ENCODE measurements at places on chromosomes 5 and 9. TPM values are rescaled to one million over a fixed set of nuclear protein-coding genes. Genes with fewer than 3 reads are reported as not detected.

DNA sequence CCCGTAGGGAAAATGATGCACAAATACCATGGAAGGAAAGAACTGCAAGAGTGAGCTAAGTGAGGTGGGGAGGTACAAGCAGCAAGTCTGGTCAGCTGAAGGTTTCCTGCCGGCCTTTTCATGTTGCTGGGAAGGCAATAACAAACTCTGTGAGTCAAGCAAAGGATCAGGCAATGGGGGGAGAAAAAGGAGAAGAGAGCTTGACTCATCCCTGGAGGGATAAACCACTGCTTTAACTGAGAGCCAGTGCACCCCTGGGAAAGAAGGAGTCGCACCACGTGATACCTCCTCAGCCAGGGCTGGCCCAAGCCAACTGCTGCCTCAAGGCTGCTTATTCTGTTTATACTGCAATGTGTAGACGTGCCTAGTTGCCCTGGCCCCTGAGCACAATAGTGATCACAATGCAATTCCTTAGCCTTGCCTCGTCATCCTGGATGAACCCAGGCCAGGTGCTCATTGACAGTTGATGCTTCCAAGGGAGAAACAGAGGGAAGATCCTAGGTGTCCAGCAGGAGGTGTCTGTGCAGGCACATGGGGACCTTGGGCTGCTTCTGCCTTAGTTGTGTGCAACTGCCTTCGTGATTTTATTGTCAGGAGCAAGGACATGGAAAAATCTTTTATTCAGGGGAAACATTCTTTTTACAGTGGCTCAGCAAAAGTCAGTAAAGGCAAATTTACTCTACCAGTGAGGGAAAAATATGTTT is 203.0 kb upstream of the TUT7 start:
- peaks cover 3% of the 10 kb centered on the region for H3K27me3 ChIP-seq
- no peak overlapping the region for H3K4me3 ChIP-seq
- H3K36me3 ChIP-seq: no peaks in the 10 kb centered on the region
- no peak overlapping the region for H3K27ac ChIP-seq

- H3K27ac ChIP-seq: no peak overlapping the region
- H3K4me1 ChIP-seq: peaks cover 7% of the 10 kb centered on the region
- H3K36me3 ChIP-seq: no peaks in the 10 kb centered on the region
- DNase-seq: no peak
- peaks cover 4% of the 10 kb centered on the region for H3K27me3 ChIP-seq
- no peak overlapping the region for H3K4me3 ChIP-seq
Measured at GRCh38 chr9:122053064-122053463, 40.0 kb downstream of the TTLL11 start.

- no peak overlapping the region for H3K4me3 ChIP-seq
- H3K4me1 ChIP-seq: peaks cover 11% of the 10 kb centered on the region
- H3K27me3 ChIP-seq: peaks cover 28% of the 10 kb centered on the region
- H3K36me3 ChIP-seq: no peaks in the 10 kb centered on the region
Measured at GRCh38 chr9:126704157-126704891, 90.6 kb downstream of the LMX1B start.

GRCh38 chr5:1555011-1555807 is 31.4 kb upstream of the LPCAT1 start:
- no peaks in the 10 kb centered on the region for H3K36me3 ChIP-seq
- no peak overlapping the region for H3K4me3 ChIP-seq
- no peak overlapping the region for H3K27ac ChIP-seq
- peaks cover 4% of the 10 kb centered on the region for H3K27me3 ChIP-seq

GRCh38 chr5:21802869-21803490 is 1050.2 kb downstream of the CDH12 start:
- no peak overlapping the region for H3K27ac ChIP-seq
- H3K36me3 ChIP-seq: no peaks in the 10 kb centered on the region
- H3K27me3 ChIP-seq: no peaks in the 10 kb centered on the region
- H3K4me1 ChIP-seq: no peaks in the 10 kb centered on the region
- H3K4me3 ChIP-seq: no peak overlapping the region

Gene SLC34A1
- 1.9 TPM for total RNA-seq

Data from activated naive CD8-positive, alpha-beta T cell treated with anti-CD3 and anti-CD28 coated beads, Interleukin-2, amount 10 ng/mL, durations not matched to agents 7 days and 5 days (primary cell).